ENCODE measurements at places on chromosomes 4 and X.

- no peak for DNase-seq
These were observed 328.2 kb downstream of the DKK2 start for GRCh38 chr4:106707776-106708463.

GRCh38 chr4:56326363-56326762 lies 60.9 kb downstream of the AASDH start:
- no peak for DNase-seq

- no peak for DNase-seq
These were observed 195.8 kb upstream of the RASGEF1B start for GRCh38 chr4:81667539-81667938.

GRCh38 chr4:185269286-185269685 lies 59.9 kb downstream of the SNX25 start:
- no peak for DNase-seq

- DNase-seq, result no peak
These were observed 172.7 kb upstream of the HCCS start for GRCh38 chrX:10938365-10938923.

- DNase-seq, result peak; percentile 65
These were observed 82.3 kb upstream of the CD99 start for GRCh38 chrX:2608638-2609430.

- no peak for DNase-seq
These were observed 131.3 kb downstream of the ARHGAP10 start for GRCh38 chr4:147863111-147863747.

DNA sequence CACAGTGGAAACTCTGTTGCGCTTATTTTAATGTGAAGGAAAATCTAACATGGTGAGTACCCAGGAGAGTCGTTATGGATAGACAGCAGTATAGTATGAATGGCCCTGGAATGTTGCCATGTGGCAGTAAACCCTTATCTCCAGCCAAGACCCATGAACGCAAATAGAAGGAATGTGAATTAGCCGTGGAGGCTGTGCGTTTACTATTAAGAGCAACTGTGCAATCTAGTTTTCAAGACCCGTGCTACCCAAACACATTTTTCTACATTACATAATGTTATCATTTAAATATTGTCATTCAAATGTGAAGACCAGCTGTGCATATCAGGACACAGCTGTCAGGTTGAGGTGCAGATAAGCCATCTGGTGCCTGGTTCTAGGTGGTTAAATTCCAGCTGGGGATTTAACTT lies 13.3 kb upstream of the AGA start:
- no peak for DNase-seq

- no peak for DNase-seq
These were observed 89.2 kb downstream of the NHS start for GRCh38 chrX:17464194-17464593.

DNA sequence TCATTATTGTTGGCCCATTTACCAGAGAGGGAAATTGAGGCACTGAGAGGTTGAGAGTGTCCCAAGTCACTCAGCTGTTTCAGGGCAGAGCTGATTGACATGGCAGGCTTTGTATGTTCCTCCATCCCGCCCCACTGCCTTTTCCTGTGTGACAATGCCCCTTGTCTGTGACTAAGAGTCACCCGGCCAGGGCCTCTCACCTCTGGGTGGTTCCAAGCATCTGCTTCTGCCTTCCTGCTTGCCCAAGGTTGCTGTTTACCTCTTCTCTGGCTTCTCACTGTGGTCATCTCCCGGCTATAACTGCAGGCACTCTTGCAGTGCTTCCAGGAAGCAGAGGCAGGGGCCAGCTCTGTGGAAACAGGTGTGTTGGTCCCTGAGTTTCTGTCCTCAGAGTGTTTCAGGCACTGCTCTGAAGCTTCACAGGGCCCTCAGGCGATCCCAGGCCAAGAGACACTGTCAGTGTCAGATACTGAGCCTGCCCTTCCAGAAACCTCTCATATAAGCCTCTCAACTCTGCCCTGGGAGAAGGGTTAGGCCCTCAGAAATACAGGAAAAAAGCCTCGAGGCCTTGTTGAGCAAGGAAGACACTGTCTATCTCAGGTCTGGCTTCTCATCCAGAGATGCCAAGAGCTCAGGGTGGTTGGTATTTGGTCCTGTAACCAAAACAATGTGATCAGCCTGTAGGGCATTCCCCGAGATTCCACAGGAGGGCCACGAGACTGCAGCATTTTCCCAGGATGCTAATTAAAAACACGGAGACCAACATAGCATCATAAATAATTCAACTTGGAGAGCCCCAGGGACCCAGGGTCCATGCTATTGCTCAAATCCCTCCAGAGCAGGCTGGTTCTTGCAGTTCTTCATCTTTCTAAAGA lies 42.0 kb upstream of the PROM1 start:
- no peak for DNase-seq

- DNase-seq, result no peak
These were observed 73.8 kb downstream of the MFAP3L start for GRCh38 chr4:169952236-169953002.

GRCh38 chr4:128688033-128688721 lies 121.3 kb upstream of the JADE1 start:
- DNase-seq, result no peak

DNA sequence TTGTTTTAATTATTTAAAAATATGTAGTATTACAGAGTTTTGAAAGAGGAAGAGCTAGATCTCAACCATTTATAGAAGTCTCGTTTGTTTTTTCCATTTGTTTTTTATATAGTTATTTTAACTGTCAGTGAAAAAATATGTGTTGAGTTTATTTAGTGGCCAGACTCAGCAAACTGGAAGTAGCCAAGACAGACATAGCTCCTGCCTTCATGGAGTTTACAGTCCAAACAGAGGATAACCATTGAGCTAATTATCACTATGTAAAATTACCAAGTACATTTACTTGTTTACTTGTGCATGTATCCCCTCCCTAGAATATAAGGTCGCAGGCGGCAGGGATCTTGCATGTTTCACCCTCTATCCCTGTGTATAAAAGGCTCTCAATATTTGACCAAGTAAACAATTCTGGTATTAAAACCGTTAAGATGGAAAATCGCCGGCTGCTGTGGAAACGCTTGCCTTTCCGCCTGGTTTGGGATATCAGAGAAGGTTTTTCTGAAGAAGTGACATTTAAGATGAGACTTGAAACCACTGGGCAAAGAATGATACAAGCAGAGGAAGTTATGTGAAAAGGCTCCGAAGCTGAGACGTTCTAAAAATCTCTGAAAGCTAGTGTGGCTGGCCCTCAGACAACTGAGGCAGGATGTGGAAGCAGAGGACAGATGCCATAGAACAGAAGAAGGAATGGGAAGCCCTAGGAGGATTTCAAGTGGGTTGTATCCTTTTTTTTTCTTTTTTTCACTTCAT lies 1.3 kb upstream of the CCNI start:
- no peak for DNase-seq

- DNase-seq, result no peak
These were observed 976.8 kb upstream of the ADGRL3 start for GRCh38 chr4:60223208-60223923.

GRCh38 chr4:2823301-2823670 lies 20.4 kb upstream of the ADD1 start:
- no peak for DNase-seq

GRCh38 chr4:25928379-25929297 lies 14.6 kb downstream of the SMIM20 start:
- DNase-seq, result no peak

DNA sequence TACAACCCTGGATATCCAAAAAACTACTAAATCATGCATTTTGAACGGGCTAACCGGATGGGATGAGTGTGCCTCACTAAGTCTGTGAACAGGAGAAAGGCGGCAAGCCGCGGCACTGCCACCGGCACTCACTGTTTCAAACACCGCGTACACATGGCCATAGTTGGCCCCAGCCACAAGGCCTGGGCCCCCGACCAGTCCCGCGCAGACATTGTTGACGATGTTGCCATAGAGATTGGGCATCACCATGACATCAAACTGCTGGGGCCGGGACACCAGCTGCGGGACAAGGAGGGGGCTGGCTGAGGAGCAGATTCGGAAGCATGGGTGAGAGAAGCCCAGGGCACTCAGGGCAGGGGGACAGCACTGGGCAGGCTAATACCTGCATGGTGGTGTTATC lies 5.8 kb downstream of the SRPK3 start:
- DNase-seq, result no peak

- no peak for DNase-seq
These were observed 77.2 kb downstream of the SNX25 start for GRCh38 chr4:185286571-185286970.

DNA sequence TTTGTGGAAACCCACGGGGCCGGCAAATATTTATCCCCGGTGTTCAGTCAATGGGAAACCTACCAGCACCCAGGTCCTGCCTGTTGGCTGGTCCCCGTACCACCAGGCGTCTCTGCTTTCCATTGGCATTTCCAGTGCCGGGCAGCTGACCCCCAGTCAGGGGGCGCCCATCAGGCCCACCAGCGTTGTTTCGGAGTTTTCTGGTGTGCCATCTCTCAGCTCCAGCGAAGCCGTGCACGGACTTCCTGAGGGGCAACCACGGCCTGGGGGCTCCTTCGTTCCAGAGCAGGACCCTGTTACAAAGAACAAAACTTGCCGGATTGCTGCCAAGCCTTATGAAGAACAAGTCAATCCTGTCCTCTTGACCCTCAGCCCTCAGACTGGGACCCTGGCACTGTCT lies 32.7 kb downstream of the BCORL1 start:
- no peak for DNase-seq

DNA sequence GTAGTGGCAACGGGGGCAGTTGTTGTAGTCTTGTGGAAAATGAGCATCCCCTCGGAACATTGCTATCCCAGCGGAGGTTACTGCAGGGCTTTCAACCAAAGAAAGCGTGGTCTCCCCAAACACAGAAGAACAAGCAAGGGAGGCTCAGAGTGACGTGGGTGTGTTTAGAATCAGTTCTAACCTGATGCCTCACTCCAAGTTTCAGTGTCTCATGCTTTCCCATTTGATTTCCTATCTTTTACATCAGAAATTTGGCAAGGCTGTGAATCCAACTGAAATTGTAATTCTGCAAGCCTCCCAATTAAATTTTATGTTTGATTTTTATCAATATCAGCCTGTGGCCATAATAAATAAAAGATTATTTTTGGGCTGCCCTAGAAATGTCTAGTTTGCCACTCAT lies 156.1 kb upstream of the LNX1 start:
- no peak for DNase-seq

DNA sequence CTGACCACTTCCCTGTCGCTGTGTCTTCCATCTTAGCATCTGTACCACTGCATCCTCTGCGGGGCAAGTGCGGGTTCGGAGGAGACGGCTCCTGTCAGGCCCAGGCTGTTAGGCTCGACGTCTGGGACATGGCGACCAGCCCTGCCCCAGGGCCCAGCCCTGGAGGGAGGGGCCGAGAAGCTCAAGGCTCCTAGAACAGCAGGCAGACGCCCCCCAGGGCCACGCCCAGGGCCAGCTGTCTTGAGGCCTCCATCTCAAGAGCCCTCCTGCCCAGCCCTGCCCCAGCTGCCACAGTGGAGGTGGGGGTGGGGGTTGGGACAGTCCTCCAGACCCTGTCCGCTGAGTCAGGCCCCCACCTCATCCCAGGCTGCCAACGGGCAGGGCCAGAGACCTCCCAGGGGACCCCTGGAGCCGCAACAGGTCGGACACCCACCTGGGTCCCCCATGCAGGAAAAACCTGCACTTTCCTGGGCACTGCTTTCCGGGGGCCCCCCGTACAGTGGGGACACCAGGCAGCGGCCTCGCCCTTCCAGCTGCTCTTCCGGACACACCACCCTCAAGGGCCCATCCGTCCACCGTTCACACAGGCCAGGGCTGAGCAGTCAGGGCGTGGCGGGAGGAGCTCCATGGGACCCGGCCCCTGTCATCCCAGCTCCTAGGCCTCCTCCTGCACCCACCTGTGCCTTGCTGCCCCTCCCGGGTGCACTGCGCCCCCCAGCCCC lies 83.1 kb downstream of the FAM53A start:
- no peak for DNase-seq

DNA sequence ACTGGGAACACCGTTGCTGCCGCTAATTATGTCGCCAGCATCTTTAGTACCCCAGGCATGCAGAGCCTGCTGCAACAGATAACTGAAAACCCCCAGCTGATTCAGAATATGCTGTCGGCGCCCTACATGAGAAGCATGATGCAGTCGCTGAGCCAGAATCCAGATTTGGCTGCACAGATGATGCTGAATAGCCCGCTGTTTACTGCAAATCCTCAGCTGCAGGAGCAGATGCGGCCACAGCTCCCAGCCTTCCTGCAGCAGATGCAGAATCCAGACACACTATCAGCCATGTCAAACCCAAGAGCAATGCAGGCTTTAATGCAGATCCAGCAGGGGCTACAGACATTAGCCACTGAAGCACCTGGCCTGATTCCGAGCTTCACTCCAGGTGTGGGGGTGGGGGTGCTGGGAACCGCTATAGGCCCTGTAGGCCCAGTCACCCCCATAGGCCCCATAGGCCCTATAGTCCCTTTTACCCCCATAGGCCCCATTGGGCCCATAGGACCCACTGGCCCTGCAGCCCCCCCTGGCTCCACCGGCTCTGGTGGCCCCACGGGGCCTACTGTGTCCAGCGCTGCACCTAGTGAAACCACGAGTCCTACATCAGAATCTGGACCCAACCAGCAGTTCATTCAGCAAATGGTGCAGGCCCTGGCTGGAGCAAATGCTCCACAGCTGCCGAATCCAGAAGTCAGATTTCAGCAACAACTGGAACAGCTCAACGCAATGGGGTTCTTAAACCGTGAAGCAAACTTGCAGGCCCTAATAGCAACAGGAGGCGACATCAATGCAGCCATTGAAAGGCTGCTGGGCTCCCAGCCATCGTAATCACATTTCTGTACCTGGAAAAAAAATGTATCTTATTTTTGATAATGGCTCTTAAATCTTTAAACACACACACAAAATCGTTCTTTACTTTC lies 1.8 kb downstream of the UBQLN2 start:
- DNase-seq, result no peak

- no peak for DNase-seq
These were observed 89.4 kb upstream of the PSAPL1 start for GRCh38 chr4:7524064-7524682.

- no peak for DNase-seq
These were observed 45.8 kb downstream of the KDR start for GRCh38 chr4:55079451-55080173.

GRCh38 chrX:45517090-45517973 lies 316.7 kb upstream of the DIPK2B start:
- no peak for DNase-seq

DNA sequence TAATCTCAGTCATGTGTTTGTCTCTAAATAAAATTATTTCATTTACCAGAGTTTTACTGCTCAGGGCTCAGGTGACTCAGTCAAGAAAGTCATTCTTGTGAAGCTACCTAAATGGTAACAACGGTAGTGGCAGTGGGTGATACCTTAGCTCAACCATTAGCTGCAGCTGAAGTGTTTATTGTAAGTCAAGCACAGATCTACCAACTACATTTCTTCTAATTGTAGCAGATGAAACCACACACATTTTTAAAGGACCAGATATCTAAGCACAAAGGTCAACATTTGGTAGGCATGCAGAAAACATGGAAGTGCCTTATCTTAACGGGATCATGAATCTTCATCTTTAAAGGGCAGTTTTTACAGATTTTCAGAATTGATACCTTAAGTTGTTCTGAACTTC lies 79.1 kb downstream of the FAT4 start:
- no peak for DNase-seq

DNA sequence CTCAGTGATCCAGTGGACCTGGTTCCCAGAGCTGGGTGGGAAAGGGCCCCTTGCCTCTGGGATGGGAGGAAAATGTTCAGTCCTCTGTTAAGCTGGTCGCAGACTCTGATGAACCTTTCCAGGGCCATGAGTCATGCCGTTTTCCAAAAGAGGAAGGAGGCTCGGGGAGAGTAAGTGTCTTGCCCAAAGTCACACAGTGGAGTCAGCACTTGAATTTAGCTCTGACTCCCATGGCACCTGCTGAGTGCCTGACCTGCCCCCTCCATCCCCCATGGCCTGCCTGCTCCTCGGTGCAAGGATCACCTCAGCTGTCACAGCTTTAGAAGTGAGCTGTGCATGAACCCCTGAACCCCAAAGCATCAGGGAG lies 14.0 kb upstream of the KIAA0232 start:
- no peak for DNase-seq

All from stimulated activated CD8-positive, alpha-beta memory T cell treated with anti-CD3 and anti-CD28 coated beads, Interleukin-2, amount 100 ng/mL, for 1 hour (primary cell).